ENCODE measurements at places on chromosomes 2 and 18.

GRCh38 chr2:65070172-65070830, 14.1 kb downstream of the CEP68 start:
- no peak for DNase-seq

GRCh38 chr2:149613704-149614103, 26.1 kb upstream of the MMADHC start:
- DNase-seq = no peak

GRCh38 chr2:176581557-176582165, 312.4 kb downstream of the MTX2 start:
- DNase-seq = no peak

GRCh38 chr18:37956020-37956419, 390.4 kb upstream of the CELF4 start:
- no peak for DNase-seq

GRCh38 chr18:11859282-11859830, 8.1 kb downstream of the CHMP1B start:
- no peak for DNase-seq

- no peak for DNase-seq
Observed at GRCh38 chr2:238409341-238410199, 17.2 kb upstream of the ASB1 start.

DNA sequence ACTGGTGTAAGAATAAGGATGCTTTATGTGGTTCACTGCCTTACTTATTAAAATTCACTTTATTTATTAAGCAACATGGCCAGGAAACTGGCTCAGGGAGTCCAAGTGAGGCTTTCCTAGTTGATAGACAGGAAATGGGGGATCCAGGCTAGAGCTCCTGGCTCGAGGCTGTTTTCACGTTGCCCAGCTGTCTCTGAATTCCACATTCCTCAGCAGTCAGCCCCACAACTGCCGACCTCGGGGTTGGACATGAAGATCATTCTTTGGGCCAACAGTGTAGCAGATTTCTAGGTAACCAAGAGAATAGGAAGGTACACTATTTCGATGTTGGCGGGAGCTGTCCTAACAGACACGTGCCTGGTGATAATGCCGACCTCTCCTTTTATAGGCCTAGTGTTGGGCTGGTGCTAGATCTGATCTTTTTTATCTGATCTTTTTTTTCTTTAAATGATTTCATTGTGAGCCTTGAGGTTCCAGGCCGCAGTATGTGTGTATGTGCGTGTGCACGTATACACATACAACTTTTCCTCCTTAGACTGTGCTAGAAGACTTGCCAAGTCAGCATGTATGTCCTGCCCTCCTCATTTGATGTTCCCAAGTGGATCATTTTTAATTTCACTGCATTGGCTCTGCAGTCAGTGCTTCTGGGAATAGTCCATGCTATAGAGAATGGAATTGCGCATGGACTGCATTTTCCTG, 103.5 kb downstream of the CABLES1 start:
- no peak for DNase-seq

GRCh38 chr2:219918254-219918653, 290.8 kb downstream of the SLC4A3 start:
- no peak for DNase-seq

GRCh38 chr2:103138123-103138901, 376.5 kb downstream of the TMEM182 start:
- no peak for DNase-seq

DNA sequence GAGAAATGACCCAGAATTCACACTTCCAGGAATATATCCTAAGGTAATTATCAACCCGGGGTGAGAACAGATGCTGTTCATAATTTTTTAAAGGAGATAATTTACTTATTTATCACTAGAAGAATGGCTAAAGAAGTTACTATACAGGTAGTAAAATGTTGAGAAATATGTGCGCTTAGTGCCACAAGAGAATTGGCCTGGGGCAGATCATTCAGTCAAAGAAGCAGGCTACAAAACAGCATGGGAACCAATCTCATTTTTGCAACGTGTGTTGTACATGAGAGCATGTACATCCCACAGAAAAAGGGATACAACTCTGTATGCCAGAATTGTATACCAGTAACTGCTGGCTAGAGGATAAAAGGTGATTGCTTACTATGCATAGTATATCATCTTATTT, 75.2 kb downstream of the VIT start:
- no peak for DNase-seq

DNA sequence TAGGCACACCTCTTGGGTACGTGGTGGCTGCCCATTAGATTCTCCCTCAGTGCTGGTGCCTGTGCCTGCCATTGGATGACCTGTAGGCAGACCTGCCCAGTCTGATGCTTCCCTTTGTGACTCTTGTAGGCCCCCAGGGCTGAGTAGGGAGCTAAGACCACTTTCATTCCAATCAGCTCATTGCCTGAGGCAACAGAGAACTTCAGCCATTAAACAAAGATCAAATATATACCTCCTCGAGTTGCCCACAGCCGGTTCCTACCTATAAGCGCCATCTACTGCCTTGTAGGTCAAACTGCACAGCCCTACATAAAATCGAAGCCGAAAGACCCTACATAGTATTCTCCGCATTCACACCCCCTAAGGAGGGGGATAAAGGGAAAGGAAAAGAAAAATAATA, 184.6 kb downstream of the ETAA1 start:
- DNase-seq = no peak

GRCh38 chr2:218397820-218398436, 1.7 kb upstream of the CTDSP1 start:
- DNase-seq = peak; percentile 58

- no peak for DNase-seq
Observed at GRCh38 chr2:62956651-62957050, 94.0 kb upstream of the OTX1 start.

GRCh38 chr2:99811544-99811943, 321.7 kb upstream of the REV1 start:
- no peak for DNase-seq

GRCh38 chr2:220949466-220949865, 622.6 kb downstream of the EPHA4 start:
- no peak for DNase-seq

GRCh38 chr2:241489088-241489487, 19.3 kb downstream of the STK25 start:
- no peak for DNase-seq

DNA sequence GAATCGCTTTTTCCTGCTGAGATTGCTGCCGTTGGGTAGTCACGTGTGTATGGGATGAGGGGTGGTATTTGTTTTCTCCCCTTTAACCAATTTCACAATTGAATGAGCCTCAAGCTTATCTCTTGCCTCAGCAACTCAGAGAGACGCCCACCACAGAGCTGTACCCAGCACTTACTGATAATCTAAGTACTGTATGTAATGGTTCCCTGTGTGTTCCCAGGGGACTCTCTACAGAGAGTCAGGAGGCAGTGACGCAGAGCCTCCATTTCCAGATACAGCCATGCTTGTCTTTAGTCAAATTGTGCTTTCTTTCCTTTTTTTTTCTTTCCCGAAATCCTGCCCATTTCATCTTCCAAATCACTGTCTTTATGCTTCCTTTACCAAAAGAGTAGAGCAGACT, 1102.1 kb upstream of the KLHL29 start:
- DNase-seq = no peak

DNA sequence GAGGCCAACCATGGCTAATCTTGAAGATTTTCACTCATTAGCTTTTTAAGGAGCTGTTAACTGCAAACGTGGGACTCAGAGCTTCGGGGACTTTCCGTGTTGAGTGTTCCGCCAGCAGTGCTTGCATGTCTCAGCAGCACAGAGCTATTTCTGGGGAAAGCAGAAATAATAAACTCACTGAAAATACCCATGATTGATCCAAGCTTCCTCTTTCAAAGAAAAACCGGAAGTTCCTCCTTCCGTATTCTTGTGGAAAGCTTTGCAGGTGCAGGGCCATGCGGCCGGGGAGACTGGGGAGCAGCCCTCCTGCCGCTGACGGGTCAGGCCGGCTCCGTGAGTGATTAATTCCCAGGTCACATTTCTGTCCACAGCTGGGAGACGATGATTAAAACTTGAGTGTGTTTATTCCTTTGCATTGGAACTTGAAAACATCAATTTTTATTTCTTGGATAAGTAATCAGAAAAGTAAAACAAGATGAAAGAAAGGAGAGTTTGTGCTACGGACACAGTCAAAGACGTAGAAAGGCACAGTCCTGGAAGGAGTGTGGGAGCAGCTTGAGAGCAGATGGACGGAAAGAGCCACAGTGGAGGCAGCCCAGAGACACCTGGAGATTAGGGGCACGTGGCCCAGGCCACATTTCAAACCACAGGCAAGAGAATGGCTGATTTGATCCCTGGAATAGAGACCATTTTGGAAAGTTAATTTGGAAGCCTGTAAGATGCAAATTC, 54.2 kb upstream of the CTDP1 start:
- peak; percentile 98 for DNase-seq

GRCh38 chr2:227205701-227206100, 41.3 kb downstream of the COL4A3 start:
- DNase-seq = no peak

DNA sequence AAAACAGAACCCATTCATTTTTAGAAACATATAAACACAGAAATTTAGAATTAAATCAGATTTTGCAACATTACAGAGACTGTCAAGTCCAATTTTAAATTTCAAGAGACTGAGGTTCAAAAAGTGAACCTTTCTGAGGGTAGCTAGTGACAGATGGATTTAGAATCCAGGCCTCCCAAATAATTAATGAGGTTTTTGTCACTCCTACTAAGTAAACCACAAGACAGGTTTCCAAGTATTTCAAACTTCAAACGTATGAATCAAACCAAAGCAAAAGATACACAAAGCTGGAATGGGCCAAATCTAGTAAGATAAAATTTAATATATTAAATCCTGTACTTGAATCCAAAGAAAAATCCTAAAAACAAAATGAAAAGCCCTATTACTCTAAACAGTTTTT, 25.3 kb downstream of the PPP4R3B start:
- no peak for DNase-seq

- DNase-seq = peak; percentile 93
Observed at GRCh38 chr2:70861777-70862625, 26.4 kb upstream of the CD207 start.

DNA sequence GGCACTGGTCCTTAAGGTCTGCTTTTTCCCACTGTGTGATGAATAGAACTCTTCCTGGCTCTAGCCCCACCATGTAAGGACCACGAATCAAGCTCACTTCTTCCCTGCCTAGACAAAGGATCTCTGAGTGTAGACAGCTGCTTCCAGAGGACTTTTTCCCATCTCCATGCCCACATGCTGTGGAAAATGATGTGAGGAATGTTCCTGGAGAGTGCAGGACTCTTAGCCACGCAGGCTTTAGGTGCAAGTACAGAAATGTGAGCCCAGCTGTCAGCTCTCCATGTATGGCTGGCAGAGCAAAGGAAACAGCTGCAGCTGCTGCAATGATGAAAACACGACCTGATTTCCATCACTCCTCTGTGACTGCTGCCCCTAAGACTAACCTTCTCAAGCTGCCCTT, 35.5 kb downstream of the NXPH2 start:
- DNase-seq = no peak

GRCh38 chr2:211204456-211204855, 648.1 kb downstream of the CPS1 start:
- no peak for DNase-seq

- DNase-seq = no peak
Observed at GRCh38 chr18:56999823-57000222, 147.1 kb upstream of the BOD1L2 start.

GRCh38 chr2:101107241-101107640, 43.9 kb downstream of the TBC1D8 start:
- DNase-seq = no peak

DNA sequence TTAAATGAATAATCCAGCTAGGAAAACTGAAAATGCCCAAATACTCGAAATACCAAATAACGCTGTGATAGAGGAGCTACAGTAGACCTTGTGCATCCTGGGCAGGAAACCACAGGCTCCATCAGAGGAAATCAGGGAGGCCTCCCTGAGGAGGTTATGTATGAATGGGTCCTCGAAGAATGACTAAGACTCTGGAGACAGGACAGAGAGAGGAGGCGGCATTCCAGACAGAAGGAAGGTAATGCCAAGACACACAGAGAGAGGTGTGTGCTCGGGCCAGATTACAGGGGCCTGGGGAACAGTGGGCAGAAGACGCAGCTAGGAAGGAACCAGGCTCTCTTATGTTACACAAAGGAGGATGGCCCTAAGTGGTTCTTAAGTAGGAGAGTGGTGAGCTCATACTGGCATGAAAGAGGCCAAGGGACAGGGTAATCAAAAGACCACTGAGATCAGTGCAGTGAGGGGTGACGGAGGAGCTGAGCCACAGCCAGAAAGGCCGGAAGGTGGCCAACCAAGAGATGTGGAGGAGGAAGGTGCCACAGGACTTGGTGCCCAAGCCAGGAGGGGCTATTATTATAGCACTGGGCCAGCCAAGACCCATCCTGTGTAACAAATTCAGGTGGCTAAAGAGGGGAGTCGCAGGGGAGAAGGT, 9.9 kb downstream of the ST3GAL5 start:
- DNase-seq = no peak

GRCh38 chr18:74447404-74448152, 9.5 kb downstream of the DIPK1C start:
- DNase-seq = no peak

DNA sequence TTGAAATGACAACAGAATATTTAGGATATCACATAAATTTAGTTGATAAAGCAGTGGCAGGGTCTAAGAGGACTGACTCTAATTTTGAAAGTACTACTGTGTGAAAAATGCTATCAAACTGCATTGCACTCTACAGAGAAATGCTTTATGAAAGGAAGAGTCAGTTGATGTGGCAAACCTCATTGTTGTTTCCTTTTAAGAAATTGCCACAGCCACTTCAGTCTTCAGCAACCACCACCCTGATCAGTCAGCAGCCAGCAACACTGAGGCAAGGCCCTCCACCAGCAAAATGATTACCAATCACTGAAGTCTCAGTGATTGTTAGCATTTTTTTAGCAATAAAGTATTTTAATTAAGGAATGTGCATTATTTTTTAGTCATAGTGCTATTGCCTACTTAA, 488.7 kb upstream of the SLC39A10 start:
- DNase-seq = no peak

DNA sequence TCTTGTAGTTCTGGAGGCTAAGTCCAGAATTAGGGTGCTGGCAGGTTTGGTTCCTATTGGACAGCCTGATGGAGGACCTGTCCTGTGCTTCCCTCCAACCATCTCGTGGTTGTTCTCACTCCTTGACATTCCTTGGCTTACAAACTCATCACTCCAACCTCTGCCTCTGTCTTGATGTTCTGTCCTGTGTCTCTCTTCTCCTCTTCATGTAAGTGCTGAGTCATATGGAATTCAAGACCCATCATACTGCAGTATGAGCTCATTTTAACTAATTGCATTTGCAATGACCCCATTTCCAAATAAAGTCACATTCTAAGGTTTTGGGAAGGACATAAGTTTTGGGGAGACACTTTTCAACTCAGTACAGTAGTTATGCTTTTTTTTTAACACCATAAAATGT, 374.7 kb downstream of the TRIB2 start:
- DNase-seq = no peak

GRCh38 chr2:60152226-60152833, 401.1 kb downstream of the BCL11A start:
- DNase-seq = peak; percentile 92

DNA sequence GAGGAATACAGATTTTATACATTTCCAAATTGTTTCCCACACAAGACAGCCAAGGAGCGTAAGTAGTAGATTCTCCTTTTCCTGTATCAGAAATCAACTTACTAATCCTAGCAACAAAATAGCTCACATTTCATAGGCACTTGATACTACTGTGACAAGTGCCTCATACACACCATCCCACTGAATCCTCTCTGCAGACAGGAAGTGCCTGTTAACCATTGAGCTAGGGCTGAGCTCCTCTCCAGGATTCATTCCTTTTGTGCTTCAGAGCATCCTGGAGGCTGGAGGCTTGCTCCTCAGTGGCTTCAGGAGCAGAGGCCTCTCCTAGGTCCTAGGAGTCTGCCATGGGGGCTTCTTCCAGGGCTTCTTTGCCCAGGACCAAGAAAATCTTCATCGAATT, 20.8 kb upstream of the ZNF396 start:
- no peak for DNase-seq

All from inflammatory macrophage treated with lipopolysaccharide for 1 hour (primary cell).